ENCODE measurements at places on chromosomes 2 and 18.

DNA sequence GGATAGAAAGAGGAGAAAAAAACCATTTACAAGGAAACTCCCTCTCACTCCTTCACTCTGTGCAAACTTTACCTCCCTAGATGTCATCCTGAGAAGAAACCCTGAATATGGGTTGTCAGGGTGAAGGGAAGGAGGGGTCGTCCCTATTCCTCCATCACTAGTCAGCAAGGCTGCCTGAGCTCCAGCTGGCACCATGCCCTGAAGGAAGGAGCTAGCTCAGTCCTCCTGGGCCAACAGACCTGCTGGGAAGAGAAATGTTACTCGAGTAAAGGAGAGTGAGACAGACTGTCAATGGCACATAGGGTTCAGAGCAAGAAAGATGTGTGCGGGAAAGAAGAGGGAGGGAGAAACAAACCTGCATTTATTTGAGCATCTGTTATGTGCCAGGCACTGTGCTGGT is 18.3 kb upstream of the EPAS1 start:
- no peak for DNase-seq

DNA sequence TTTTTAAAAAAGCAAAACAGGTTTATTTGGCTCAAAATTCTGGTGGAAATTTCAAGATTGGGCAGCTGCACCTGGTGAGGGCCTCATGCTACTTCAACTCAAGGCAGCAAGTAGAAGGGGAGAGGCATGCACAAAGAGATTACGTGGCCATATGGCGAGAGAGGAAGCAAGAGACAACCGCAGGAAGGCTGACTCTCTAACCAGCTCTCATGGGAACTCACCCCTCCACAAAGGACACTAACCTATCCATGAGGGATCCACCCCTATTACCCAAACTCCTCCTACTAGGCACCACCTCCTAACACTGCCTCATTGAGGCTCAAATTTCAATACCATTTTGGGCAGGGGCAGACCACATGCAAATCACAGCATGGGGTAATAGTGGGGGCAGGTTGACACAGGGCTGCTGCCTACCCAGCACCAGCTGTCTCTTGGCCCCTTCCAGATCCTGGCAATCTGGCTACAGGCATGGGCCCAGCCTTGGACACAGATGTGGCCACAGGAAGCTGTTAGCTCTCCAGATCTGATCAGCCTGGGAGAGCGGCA is 2.0 kb upstream of the CAPN10 start:
- DNase-seq: no peak

DNA sequence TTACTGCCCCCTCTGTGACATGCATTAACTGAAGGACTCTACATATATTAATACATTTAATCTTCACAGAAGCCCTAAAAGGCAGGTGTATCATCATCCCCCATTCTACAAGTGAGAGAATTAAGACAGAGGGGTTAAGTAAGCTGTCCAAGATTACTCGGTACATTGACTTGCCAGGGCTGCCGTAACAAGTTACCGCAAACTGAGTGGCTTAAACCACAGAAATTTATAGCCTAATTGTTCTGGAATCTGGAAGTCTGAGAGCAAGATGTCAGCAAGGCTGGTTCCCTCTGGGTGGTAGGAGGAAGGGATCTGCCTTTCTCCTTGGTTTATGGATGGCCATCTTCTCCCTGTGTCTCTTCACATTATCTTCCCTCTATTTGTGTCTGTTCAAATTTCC is 605.5 kb downstream of the EPHA4 start:
- DNase-seq: peak; percentile 92

DNA sequence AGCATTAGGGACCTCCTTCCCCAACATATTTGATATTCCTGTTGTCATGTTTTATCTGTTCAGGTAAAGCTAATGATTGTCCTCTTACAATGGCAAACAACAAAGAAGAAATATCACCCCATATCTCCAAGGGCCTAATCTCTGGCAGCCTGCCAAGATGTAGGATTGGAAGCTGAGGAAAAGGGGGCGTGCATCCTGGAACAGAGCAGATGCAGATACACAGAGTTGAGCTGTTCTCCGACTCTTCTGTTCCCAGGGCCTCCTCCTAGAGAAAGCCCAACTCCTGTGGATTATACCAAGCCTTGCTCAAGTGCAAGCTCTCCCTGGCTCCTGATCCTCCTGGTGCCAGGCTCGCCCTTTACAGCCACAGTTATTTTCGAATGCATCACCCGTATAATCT is 35.2 kb upstream of the CD207 start:
- no peak for DNase-seq

- DNase-seq: no peak
Measured at GRCh38 chr2:175004730-175004979, 526 bp downstream of the CHN1 start.

- DNase-seq: no peak
Measured at GRCh38 chr2:191018048-191018447, 4.1 kb upstream of the STAT1 start.

DNA sequence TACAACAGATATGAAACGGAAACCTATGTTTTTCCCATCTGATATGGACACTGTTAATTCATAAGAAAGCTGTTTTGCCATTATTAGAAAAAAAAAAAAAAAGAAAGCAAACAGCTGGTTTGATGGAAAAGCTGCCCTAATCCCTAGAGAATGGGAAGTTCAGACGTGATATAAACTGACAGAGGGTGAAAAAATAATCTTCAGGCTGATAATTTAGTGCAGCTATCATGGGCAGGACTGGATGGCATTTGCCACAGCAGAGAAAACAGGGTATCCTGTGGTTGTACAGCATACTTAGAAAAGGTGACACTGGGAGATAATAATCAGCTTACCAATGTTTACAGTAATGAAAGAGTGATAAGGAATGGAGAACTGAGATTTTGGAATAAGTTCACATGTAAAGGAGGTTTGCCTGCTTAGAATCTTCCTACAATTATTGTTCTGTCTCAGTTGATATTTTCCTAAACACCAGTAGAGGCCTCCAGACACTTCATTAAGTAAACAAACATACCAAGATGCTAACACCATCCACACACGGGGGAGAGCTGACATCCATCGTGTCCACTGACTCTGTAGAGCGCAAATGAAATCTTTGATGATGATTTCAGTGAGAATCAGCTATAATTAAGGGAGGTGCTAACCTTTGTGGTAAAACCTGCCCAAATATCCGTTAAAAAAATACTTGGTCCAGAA is 211.6 kb upstream of the MMADHC start:
- peak; percentile 19 for DNase-seq

DNA sequence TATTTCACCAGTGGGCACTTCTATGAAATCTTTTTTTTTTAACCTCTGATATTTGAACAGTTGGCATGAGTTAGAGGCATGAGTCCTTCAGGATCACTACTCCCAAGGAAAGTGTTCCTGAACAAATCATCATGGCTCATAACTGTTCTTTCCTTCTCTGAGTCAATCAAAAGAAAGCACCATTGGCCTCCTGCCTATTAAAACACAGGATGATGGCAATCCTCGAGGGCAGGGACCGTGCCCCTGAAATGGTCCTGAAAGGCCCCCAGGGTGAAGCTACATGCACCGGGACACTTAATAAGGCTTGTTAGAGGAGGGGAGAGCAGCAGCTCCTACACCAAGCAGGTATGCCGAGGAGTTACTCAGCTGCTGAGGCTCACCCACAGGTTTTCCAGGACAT is 43.5 kb downstream of the SLC14A2 start:
- DNase-seq: peak; percentile 29

DNA sequence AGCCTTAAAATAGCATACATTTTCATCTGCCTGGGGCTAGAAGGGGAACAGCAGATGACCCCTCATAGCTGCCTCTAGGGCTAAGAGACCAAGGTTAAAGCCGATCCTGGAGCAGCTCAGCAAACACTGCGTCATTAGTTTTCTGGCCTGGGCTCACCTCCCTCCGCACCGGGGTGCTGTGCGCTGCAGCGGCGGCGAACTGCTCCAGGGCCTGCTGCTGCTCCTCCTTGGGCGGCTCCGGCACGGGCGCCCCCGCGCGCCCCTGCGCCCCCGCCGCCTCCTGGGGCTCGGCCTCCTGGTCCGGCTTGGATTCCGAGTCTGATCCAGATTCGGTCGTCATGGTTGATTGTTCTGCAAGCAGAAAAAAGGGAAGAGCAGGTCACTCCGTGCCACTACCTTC is 55.0 kb downstream of the EPB41L3 start:
- peak; percentile 13 for DNase-seq

GRCh38 chr2:125543968-125544514 is 1111.9 kb upstream of the GYPC start:
- no peak for DNase-seq

DNA sequence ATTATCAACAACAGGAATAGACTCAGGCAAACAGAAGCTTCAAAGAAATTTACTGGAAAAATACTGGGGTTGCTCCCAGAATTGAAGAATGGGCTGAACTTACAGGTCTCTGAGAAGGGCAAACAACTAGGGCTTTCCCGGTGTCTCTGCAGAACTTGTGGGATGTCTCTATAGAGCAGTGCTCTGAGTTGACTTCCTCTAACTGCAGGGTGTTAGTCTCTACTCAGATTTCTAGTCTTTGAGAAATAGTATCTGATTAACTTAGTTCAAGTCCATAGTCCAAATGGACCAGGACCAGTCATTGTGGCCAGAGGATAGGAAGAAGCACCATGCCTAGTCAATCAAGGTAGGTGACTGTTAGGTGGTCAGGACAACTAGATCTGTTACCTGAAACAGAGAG is 45.8 kb downstream of the LIMS1 start:
- no peak for DNase-seq

DNA sequence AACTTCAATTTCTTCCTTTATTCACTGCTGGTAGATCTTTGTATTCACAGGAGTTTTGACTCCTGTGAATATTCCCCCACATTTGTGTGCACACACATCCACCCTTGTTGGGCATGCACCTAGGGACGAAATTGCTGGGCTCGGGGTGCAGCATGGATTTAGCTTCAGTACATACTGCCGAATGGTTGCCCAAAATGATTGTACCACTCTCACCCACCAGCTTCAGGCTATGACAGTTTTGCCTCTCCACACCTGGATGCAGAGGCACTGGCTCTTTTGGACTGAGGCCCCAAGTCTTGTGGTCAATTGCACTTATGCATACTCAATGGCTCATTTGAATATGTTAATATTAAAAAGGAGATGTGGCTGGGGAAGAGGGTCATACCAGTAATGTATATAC is 65.1 kb upstream of the ODC1 start:
- DNase-seq: no peak

DNA sequence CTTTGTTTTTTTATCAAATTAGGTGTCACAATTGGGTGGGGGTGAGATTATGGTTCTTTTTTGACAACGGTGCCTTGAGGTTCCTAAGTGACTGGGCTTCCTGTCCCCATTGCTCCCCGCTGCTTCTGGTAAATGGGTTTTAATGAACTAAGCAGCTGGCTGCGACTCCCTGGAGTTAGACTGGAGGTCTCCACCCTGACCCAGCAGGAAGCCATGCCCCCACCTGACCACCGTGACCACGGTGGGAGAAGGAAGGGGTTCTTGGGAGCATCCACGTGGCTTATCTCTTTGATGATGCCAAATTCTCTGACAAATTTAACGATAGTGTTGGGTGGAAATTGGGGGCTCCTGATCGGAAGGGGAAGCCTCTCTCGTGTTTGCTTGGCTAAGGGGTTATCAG is 12.2 kb downstream of the CNDP2 start:
- DNase-seq: no peak

GRCh38 chr2:25855065-25855464 is 23.2 kb downstream of the ASXL2 start:
- no peak for DNase-seq

DNA sequence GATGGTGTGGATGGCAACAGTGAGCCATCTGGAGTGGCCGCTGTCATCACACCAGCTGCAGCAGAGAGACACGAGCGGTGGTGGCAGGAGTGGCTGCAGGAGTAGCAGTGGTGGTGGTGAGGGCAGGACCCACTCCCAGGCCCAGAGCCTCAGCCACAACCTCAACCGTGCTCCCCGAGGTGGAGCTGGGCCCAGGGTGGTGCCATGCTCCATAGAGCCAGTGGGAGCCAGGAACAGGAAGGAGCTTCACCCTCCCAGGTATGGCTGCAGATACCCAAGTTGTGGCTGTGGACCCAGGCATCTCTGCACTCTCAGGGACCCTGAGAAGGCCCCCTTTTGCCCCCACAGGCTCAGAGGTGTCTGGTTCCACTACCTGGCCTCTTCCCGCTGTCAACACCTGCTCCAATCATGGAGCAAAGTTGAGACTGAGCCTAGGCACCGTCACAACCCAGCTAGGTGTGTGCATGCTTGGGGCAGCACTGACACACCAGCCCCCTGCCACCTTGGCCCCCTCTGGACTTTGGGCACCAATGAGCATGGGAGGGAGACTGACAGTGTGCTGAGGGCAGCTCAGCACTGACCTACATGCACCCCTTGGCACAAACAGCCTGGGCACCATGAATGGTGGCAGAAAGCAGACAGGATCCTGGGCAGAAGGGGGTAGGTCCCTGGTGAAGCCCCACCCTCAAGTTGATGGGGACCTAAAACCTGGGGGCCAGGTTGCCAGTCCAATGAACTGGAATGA is 188.9 kb downstream of the NDUFA10 start:
- DNase-seq: no peak

DNA sequence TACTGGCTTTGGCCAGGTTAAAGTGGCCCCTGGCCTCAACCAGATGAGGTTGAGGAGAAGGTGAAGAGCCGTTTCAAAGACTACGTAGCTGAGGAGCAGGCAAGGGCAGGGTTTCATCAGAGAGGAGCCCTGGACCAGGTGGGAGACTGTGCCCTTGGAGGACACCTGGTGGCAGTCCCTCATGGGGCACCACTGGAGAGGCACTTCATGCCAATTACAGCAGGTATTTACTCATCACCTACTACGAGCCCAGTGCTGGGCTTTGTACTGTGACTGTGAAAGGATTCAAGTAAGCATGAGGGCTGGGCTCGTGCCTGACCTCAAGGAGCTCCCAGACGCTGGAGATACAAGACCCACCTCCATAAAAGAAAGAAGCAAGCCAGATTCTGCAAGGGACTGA is 37.6 kb downstream of the SMAD7 start:
- DNase-seq: no peak

DNA sequence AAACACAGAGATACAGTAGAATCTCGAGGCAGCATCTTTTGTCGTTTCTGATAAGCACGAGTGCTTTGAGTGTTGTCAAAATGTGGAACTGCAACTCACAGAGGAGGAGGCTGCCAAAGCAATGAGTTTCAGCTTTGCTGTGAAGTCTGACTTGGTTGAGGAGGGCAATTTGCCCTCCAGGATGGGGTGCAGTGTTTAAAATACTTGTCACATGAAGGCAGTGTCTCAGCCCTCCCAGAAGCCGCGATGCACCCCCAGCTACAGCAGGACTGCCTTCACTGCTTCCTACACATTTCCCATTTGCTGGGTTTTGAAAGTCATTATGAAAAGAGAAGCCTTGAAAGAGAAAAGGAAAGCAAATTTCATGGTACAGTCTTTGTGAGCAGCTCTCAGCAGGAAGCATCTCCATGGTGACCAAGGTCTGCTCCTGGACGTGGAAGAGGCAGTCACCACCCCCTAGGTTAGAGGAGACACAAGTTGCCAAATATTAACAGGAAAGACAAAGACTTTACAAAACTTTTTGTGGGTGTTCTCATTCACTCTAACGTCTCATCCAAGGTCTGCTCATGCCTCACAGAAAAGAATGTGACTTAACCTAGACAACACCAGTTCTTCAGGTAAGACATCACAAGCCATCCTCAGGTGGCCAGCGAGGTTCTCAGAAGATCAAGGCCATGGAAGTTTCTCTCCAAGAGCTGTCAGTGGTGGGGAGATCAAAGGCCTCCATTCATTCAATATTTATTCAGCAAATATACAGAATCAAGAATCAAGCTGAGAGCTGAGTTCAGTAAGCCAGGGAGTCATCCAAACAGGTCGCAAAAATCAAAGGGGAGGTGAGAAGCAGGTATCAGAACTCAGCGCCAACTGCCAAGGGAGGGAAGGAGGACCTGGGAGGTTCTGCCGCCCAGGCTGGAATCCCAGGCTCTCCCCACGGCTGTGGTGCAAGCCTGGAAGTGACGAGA is 476.0 kb downstream of the EIPR1 start:
- DNase-seq: no peak

GRCh38 chr2:46306330-46306751 is 9.1 kb downstream of the EPAS1 start:
- no peak for DNase-seq

Measured in astrocyte of the spinal cord (primary cell).